Activated CD8-positive, alpha-beta memory T cell treated with anti-CD3 and anti-CD28 coated beads, Interleukin-2, amount 50 U/mL, for 4 hours (primary cell): ENCODE measurements at places on chromosomes 2 and 18.

- DNase-seq: no peak
Observed at GRCh38 chr18:46134920-46135675, 30.9 kb downstream of the HAUS1 start.

DNA sequence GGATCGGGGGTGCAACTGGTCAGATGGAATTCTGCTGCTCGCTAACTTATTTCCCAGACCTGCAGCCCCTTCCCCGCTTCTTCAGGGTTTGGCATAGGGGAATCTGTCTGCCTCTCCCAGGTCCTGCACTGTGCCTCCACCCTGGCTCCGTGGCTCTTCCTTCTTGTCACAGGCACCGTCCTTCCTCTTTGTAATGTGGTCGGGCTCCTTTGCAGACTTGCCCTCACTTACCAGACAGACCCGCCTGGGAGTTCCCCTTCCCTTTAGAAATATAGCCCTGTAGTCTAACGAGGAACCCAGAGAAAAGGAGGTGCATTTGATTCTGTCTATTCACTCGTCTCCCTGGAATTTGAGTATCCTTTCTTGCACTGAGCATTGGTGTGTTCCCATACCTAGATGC, 63.9 kb upstream of the PAX8 start:
- no peak for DNase-seq

DNA sequence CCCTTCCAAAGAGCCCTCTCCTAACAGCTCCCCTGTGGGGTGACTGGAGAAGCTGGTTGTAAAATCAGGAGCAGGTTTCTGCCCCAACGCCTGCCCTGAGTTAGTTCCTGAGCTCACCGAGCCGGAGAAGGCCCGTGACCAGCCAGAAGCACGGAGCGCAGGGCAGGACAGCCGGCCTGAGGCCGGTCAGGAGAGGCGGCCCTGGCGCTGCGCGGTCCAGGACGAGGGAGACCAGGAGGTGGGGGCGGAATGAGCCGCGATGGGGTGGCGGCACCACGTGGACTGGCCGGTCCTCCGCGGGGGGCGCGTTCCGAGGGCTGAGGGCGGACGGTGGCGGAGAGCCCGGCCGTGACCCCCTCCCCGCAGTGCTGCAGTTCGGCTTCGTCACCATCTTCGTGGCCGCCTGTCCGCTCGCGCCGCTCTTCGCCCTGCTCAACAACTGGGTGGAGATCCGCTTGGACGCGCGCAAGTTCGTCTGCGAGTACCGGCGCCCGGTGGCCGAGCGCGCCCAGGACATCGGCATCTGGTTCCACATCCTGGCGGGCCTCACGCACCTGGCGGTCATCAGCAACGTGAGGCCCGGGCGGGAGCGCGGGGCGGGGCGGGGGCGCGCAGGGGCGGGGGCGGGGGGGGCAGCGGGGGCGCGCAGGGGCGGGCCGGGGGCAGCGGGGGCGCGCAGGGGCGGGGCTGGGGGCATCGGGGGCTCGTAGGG, 29.0 kb downstream of the ANO7 start:
- peak; percentile 30 for DNase-seq

DNA sequence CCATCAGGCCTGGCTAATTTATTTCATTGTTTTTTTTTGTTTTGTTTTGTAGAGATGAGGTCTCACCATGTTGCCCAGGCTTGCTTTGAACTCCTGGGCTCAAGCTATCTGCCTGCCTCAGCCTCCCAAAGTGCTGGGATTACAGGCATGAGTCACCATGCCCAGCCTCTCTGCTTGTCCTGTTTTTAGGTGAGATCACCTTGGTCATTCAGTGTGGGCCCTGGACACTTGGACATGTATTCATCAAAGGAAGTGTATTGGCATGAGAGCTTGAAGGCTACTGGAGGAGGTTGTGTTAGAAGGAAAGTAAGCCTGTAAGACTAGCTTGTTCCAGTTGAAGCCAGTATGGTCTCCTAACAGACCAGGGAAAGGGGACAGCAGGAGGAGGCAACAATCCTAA, 229.2 kb upstream of the RGPD4 start:
- no peak for DNase-seq

- no peak for DNase-seq
Observed at GRCh38 chr2:20198001-20198400, 26.9 kb downstream of the SDC1 start.

DNA sequence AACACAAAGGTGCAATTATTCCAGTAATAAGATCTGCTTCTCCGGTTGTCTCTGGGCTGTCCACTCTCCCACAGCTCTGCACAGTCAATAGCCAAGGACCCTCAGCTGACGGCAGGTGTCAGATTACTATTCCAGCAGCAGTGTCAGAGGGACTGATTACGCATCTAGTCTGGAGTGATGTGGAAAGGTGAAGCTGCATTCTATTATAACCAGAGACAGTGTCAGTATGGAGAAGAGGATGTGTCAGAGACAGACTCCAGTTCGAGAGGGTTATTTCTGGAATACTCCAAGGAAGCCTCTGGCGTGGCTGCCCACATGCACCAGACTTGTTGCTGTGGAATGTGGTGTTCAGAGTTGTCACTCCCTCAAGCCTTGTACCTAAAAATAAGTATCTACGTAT, 163.6 kb upstream of the TMEM200C start:
- no peak for DNase-seq

DNA sequence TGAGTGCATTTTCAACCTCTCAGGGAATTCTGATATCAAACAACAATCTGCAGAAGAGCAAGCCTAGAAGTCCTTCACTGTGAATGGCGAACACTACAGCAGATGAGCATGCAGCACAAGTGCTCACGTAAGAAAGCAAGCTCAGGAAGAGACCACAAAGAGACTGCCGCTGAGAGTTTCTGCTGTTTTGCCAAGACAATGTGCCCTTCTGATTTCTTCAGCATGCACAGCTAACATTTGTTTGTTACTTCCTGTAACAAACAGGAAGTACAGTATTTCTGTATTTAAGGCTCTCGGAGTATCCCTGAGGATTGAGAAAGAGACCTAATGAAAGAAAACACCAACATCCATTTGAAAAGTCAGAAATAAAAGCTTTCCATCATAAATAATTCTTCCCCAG, 45.9 kb downstream of the MBOAT2 start:
- DNase-seq: no peak

DNA sequence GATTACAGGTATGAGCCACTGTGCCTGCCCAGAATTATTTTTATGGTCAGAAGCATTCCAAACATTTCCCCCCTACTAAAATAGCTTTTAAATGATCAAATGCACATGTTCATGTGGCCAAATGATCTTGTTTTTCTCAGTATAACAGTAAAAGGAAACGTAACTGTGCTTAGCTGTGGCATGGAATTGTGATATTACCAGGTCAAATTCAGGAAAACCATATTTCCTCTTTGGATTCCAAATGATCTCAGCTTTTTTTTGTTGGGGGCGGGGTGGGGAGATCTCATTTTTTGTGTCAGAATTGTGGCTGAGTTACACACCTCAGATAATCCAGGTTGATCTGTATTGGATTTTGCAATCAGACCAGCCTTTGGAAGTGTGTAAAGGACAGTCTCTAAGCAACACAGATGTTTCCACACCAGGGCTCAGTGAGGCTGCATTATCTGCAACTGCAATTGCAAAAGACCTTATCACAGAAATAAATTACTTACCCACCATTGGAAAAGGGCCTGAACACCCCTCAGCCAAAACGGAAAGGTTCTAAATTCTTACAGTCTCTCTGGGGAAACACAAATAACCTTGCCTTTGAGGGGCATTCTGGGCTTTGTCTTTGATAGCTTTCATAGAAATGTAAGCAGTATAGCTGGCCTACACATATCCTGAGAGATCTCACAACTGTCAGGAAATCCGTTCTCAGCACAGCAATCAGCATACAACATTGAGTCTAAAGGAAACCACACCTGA, 8.4 kb downstream of the CASP10 start:
- no peak for DNase-seq

DNA sequence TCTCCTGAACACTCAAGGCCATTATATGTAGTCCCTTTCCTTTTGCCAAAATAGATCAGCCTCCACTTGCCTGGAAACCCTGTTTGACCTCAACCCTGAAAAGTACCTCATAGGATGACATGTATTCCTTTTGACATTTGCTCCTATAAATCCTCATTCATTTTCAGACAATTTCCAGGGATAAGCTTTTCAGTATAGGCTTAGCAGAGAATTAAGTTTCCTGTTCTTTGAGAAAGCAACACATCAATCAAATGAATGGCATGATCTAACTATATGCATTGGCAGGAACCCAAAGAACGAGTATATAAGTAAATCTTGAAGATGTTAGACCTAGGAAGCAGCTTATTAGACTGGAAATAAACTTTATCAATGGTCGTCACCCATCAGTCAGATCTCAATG, 483.0 kb downstream of the CCDC85A start:
- no peak for DNase-seq

- no peak for DNase-seq
Observed at GRCh38 chr18:35174093-35174731, 66.6 kb upstream of the ZNF397 start.

DNA sequence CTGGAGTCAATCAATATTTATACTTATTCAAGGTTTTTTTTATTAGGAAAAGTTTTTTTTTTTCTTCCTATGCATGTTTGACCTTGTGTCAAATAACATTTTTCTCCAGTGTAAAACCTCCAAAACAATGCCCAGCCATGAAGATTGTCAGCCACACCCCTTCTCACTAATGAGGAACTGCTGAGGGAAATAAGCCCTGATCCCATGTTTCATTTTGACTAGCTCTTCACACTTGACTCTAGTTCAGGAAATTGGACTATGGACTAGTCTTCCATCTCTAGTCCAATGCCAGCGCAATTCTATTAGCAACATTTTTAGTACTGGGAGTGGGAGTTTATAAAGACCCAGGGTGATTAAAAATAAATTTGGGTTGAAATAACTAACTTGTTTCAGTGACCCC, 275.6 kb upstream of the CXCR4 start:
- no peak for DNase-seq

DNA sequence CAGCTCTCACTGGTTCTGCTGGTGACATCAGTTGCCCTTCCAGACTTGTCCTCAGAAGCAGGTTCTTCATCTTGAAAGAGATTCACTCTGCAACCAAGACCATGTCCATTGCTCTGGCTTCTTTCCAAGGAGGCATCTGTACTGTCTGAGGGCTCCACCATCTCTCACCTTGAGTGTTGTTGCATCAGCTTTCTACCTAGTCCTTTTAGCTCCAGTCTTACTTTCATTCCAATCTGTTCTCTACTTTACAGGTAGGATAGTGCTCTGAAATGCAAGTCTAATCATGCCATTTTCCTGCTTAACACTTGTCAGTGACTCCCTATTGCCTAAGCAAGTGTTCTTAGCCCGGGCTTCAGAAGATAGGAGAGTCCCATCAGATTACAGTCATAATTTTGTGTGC, 117.7 kb downstream of the EN1 start:
- DNase-seq: no peak

- no peak for DNase-seq
Observed at GRCh38 chr2:129191530-129191929, 787.9 kb upstream of the RAB6C start.

GRCh38 chr2:220946552-220946951, 625.6 kb downstream of the EPHA4 start:
- no peak for DNase-seq

GRCh38 chr18:68394705-68395104, 320.2 kb downstream of the TMX3 start:
- no peak for DNase-seq

DNA sequence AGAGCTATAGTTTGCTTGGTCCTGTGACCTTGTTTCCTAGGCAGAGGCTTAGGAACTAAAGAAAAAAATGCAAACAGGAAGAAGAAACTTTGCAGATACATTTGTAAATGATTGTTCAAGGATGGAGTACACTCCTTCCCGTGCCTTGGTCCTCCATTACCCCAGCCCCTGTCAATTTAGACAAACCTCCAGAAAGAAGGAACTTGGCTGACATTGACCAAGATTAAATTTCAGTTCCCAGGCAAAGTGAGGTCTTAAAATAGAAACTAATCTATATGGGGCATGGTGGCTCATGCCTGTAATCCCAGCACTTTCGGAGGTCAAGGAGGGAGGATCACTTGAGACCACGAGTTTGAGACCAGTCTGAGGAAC, 179.9 kb upstream of the FN1 start:
- no peak for DNase-seq

GRCh38 chr18:12066910-12067511, 26.6 kb upstream of the ANKRD62 start:
- no peak for DNase-seq

DNA sequence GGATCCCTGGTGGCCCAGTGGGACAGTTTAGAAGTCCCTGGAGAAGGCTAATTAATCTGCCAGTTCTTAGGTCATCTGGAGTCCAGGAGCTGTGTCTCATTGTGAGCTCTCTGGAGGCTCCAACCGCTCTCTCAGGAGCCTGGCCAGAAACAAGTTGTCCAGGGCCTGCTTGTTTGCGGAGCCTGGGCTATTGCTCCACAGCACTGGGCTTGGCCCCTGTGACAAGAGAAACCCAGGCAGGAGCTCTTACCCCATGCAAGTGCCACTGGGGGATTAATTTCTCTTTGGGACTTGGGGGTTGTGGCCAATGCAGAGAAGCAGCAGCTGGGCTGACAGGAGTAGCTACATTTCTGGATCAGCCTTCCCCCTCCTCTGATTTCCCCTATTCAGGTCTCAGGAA, 24.5 kb upstream of the TNP1 start:
- DNase-seq: no peak

DNA sequence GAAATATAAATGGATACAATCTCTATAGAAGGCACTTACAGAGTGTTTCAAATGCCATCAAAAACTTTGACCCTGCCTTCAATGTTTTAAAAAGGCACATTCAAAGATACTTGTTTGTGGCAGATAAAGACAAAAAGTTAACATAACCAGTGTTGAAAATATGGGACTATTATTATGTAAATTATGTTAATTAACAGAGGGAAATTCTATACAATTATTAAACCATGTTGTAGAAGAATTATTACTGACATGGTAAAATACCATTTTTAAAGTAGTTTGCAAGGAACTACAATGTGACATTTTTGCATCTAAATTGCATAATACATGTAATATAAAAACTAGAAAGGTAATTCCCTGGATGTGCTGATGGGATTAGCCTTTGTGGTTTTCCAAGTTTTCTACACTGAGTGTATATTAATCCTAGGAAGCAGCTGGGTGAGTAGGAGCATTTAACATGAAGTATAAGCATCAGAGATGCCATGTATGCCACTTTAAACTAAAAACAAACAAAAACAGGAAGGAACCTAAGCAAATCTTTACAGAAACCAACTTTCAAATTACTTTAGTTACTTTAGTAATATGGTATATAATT, 21.7 kb downstream of the MIB1 start:
- DNase-seq: no peak

DNA sequence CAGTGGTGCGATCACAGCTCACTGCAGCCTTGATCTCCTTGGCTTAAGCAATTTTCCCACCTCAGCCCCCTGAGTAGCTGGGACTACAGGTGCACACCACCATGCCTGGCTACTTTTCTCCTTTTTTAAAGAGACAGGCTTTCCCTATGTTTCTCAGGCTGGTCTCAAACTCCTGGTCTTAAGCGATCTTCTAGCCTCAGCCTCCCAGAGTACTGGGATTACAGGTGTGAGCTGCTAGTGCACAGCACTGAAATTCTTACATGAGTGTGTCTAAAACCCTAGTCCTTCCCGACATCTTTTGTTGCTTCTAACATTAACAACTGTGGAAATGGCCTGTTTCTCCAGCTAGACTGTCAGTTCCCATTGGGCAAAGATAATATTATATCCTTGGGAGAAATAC, 2.9 kb downstream of the UGP2 start:
- no peak for DNase-seq

GRCh38 chr2:190972846-190973245, 41.1 kb downstream of the STAT1 start:
- DNase-seq: no peak

- DNase-seq: no peak
Observed at GRCh38 chr2:220276741-220277444, 649.5 kb downstream of the SLC4A3 start.

GRCh38 chr2:47784352-47784851, 1.5 kb downstream of the MSH6 start:
- no peak for DNase-seq

- DNase-seq: peak; percentile 36
Observed at GRCh38 chr2:61421611-61422010, 49.3 kb downstream of the USP34 start.
